M059J (cell line): ENCODE measurements at places on chromosomes 13 and 19.

DNA sequence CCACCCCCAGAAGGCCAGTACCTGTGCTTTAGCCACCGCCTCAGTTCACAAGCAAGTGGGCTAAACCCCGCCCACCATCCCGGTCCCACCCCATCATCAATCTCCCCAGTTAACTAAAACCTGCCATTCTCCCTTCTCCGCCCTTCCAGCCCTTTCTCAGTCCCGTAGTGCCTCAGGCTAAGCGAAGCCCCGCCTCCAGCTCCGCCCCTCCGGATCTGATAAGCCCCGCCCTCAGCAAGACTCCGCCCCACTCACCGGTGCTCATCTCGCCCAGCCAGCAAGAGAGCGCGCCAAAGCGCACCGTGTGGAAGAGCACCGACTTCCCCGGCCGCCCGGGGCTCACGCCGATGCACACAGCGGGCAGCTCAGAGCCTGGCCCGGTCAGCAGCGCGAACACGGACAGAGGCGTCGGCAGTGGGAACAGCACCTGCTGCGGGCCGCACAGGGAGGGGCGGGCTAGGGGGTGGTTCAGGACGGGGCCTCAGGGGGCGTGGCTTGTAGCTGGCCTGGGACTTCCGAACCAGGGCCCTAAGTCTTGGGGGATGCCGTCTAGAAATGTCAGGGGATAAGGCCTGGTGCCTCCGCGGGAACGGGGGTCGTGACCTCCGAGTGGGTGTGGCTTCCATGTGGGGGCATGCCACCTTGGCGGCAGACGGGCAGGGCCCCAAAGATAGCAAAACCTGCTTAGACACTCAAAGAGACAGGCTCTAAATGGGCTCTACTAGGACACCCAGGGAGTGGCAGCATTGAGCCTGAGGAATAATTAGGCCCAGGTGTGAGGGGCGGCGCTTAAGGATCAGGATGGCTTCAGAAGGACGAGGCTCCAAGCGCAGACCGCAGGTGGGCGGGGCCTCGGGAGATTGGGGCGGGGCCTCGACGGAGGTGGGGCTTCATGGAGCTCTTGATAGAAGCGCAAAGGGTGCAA, 21.4 kb downstream of the MAP4K1 start:
- DNase-seq, result no peak

- DNase-seq, result no peak
Observed at GRCh38 chr13:107512551-107512950, 702.8 kb downstream of the LIG4 start.

GRCh38 chr13:25286308-25286968, 850 bp downstream of the MTMR6 start:
- DNase-seq, result peak; percentile 60

DNA sequence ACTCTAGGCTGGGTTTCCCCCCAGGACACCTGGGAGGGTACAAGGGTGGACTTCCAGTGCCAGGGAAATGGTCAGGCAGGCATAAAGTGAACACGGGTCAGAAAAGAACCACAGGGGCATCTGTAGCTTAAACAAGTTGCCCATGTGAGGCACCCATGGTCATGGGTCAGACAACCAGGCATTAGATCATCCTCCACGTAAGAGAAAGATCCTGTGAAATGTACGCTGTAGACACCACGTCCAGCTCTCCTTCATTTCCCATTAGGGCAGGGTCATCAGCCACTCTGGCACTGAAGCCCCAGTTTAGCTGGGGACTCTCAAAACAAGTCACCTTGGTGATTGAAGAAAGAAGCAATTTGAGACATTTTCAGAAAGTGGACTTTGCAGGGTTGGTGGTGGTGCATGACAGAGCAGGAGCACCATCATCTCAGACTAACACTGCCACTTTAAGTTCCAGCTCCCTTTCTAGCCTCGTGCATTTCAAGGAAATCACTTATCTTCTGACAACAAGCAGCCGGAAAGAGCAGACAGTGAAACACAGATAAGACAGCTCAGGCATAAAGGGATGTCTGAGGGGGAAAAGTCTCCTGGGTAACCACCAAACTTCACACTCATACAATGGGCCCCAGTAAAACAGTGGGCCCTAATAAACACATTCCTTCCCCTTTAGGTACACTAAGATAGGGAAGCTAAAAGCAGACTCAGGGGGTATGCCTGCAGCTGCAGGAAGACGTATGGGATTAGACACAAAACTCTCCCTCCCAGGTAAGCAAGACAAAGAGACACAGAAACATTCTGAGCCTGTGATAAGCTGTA, 16.1 kb upstream of the SIGLEC6 start:
- DNase-seq, result peak; percentile 20

GRCh38 chr13:88136098-88136790, 465.1 kb downstream of the SLITRK5 start:
- DNase-seq, result no peak
